ENCODE measurements at places on chromosomes 13 and 19.

GRCh38 chr13:50709058-50709457 is 134.4 kb downstream of the DLEU7 start:
- no peak for DNase-seq

- DNase-seq: no peak
Measured at GRCh38 chr13:112802802-112803195, 113.0 kb downstream of the ATP11A start.

DNA sequence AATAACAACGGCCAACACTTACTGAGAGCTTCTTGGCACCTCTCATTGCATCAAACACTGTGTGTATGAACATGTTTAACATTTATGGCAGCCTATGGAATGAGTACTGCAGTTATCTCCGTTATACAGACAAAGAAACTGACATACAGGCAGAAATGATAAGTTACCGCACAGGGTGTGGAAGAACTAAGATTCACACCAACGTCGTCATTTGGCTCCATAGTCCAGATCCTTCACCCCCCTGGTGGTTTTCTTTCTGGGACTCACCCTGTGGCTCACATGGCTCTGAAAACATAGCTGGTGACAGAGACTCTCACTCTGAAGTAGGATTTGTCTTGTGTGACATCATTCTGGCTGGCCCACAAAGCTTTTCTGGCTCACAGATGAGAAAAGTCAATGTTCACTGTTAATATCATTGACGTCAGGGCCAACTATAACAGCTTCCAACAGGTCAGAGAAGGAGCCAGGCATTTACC is 230.1 kb downstream of the DLEU7 start:
- DNase-seq: no peak

DNA sequence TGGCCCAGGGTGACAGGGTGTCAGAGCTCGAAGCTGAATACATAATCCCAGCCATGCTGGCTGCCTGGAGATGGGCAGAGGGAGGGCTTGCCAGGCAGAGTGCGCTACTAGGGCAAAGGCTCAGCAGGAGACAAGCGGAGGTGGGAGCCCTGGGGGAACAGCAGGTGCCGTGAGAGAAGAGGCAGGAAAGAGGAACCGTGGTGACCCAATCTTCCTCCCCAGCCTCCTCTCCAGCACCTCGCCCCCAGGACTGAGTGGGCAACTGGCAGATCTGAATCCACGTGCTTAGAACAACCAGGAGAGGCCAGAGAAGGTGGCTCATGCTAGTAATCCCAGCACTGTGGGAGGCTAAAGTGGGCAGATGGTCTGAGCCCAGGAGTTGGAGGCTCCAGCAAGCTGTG is 11.0 kb upstream of the CCL25 start:
- no peak for DNase-seq

- no peak for DNase-seq
Measured at GRCh38 chr13:78608252-78608687, 4.9 kb upstream of the POU4F1 start.

DNA sequence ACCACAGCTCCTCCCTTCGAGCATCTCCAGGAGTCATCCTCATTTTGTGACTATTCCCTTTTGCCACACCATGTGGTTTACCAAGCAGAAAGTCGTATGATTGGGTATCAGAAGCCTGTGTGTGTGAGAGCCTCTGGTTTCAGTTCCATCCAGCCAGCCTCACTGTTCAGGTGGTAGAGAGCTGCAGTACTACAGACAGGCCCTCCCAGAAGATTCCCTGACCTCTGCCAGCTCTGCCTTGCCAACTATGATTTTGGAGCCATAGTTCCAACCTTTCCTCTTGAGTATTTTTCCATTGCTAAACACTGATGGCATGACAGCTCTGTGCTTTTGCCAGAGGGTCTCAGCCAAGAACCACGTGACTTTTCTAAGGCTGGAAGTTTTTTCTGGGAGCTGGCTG is 82.5 kb downstream of the DHRS12 start:
- DNase-seq: no peak

DNA sequence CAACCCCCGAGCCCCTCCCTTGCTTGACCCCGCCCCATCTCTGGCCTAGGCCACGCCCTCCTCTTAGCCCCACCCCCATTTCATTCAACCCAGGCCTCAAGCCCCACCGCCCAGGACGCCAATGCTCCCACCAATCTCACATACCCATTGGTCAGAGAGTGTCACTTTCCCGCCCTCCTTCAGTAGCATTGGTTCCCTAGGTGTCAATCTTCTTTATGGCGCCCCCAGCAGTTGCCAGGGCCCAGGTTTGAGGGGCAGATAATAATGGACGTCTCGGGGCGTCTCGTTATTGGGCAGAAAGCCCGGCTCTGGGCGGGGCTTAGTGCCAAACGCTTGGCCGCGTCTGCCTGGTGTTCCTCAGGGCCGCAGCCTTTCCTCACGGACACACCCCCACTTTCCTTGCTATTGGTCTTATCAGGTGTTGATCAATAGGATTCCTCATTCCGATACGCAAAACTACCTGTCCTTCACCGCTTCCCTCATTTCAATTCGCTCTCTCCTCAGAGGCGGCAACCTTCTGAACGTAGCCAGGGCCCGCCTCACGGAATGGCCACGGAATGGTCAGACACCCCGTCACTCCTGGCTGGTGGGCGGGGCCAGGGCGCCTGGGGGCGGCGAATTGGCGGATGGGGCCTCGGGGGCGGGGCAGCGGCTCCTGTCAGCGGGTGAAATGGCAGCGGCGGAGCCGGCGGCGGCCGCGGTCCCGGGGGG is at the start of gene EVI5L:
TSS of gene EVI5L (plus strand) at position 658 of the 711 bp plus-strand sequence. CDS start 16,325 bp downstream, outside the sequence.
- peak; percentile 98 for DNase-seq

GRCh38 chr13:103716718-103717117 is 650.5 kb upstream of the SLC10A2 start:
- DNase-seq: no peak

DNA sequence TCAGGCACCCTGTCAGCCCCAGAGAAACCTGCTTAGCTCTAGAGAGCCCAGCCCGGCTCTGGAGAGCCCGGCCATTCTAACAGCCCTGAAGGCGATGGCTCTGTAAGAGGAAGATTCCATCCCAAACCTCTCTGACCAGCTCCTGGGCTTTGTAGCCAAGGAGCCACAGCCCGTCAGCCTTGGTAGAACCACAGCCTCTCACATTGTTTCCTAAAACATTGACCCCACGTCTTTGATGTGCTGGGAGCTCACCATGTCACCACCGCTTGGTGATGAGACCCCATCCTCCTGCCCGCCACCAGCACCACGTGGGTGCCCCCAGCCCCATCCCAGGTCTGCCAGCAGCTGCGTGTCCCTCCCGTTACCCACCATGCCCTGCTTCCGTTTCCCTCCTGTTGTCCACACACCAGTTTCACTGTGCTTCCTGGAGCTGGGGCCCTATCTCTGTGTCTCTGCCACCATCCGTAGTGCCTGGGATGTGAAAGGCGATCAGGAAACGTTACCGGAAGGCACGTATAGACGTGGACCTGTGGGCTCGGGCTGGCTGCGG is 94.2 kb upstream of the MCF2L start:
- no peak for DNase-seq

- DNase-seq: no peak
Measured at GRCh38 chr13:77868717-77869116, 49.9 kb downstream of the EDNRB start.

DNA sequence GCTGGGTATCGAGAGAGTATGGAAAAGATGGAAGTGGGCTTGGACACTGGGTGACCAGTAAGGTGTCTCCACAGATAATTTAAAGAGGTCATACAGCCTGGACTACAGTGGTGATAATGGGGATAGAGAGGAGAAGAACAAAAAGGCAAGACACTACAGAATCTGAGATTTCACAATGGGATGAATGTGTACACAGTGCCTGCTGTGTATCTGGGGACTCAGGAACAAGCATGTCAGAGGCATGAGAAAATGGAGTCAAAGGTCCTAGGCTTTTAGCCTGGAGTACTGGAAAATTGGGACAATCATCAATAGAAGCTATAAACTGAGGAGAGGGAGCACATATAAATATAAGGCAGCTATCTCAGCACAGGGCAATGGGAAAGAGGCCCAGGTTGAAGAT is 69.4 kb downstream of the TSC22D1 start:
- DNase-seq: no peak

DNA sequence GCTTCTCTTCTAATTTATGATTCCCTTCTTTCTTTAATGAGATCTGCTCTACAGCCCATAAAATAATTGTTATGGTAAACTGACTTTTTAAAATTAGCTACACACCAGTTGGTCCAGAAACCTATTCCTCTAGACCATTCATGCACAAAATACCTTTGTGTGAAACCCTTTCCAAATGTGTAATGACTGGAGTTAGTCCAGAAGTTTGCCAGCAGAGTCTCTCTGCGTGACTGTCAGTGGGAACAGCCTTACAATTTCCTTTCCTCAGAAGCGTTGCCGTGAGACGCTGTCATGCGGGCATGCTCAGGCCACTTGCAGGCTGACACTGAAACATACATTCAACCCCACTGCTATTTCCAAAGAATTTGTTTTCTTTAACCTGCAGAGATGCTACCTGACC is 965.2 kb downstream of the PCDH9 start:
- no peak for DNase-seq

GRCh38 chr13:27450921-27451471 is 632 bp upstream of the MTIF3 start:
- DNase-seq: peak; percentile 18

DNA sequence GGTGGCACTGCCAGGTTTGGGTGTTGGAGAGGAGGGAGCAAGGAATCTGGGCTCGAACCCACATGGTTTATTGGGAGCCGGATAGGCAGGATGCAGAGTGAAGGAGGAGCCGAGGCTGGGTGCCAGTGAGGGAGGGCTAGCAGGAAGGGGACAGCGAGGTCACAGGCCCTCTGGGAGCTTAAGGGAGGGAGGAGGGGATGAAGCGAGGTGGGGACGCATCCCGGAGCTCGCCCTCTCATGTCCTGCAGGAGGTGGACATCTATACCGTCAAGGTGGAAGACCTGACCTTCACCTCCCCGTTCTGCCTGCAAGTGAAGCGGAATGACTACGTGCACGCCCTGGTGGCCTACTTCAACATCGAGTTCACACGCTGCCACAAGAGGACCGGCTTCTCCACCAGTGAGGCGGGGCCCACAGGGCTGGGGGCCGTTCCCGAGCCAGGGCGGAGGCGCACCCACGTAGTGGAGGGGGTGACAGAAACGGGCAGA is 3.5 kb upstream of the ADM5 start:
- no peak for DNase-seq

GRCh38 chr13:94239135-94239534 is 240.3 kb downstream of the DCT start:
- DNase-seq: no peak

DNA sequence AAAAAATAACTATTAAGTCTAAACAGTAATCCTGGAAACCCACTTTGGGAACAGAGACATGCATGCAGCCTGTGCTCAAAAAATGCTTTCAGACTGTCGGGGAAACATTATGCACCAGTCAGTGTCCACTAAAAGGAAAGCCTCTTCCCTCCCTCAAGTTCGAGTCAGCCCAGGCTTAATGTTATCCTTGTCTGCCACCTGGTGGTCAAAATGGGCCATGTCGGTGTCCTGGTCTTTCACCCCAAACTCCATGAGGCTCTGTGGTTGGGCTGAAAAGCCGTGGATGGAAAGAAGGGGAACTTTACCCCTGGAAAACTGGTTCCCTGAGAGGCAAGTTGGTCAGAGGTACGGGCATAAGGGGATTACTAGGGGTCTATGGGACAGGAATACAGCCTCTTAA is 88.4 kb upstream of the ZNF492 start:
- no peak for DNase-seq

DNA sequence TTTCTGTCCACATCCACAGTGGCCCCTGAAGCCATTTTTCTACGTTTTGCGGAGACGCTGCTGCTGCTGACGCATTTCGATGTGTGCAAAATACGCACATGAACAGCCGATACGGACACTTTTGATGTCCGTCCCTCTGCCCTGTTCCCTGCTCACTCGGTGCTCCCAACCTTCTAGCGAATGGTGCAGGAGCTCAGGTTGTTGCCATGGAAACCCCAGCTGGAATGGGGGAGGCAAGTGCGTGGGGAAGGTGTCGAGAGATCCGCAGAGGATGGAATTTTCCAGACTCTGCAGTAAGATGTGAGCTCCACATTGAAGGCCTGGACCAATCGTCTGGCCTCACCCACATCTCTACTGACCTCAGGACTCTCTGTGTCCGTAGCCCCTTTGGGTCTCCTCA is 109.2 kb upstream of the USP29 start:
- DNase-seq: no peak

DNA sequence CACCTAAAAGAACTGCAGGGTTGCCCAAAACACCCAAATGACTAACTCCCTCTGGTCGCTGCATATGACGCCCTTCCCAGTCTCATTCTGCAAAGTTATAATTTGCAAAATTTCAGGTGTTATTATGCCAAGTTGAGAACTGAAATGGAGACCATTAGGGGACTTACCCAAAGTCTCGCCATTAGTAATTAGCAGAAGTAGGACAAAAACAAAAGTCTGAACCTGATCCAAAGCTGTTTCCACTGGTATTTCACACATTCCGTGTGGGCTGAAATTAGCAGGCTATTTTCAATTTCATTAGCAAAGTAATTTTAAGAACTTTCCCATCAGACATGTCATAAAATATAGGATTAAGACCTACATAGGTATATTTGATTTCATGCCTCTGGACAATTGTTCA is 6.8 kb downstream of the RUBCNL start:
- no peak for DNase-seq

GRCh38 chr13:112532837-112533745 is 54.9 kb downstream of the TUBGCP3 start:
- DNase-seq: peak; percentile 11

GRCh38 chr19:45927565-45928261 is 13.1 kb upstream of the NANOS2 start:
- peak; percentile 73 for DNase-seq

- DNase-seq: no peak
Measured at GRCh38 chr13:32135655-32136054, 104.1 kb downstream of the FRY start.

DNA sequence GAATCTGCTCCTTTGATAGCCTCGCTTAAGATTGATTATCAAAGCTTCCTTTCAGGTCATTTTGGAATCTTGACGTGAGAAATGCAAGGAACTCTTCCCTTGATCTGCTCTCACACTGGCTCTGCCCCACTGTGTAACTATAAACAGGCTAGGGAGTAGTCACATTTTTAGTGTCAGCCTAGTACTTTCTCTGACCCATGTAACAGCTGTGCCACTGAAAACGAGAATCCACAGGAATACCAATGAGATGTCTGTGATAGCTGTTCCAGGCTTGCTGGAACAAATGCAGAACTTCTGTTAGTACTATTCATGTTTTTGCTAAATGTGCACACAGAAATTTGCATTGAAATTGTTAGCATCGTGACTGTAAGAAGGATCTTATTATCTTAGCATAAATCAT is 221.3 kb downstream of the MYO16 start:
- no peak for DNase-seq

GRCh38 chr19:3201911-3202310 is 16.2 kb downstream of the NCLN start:
- no peak for DNase-seq
